ENCODE measurements at places on chromosomes 2 and 18.

GRCh38 chr2:42060028-42060427 is 12.2 kb downstream of the PKDCC start:
- no peak for DNase-seq

DNA sequence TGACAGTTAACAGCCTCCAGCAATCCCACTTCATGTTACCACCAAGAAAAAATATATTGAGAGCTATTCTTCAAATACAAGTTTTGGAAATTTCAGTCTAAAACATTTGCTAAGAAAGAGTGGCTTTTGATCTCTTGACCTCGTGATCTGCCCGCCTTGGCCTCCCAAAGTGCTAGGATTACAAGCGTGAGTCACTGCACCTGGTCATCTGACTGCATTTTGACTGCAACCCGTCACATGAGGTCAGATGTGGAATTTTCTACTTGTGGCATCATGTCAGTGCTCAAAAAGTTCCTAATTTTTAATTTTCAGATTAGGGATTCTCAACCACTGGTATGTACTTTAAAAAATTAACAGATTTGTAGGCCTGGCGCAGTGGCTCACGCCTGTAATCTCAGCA is 9.1 kb upstream of the CLK1 start:
- no peak for DNase-seq

DNA sequence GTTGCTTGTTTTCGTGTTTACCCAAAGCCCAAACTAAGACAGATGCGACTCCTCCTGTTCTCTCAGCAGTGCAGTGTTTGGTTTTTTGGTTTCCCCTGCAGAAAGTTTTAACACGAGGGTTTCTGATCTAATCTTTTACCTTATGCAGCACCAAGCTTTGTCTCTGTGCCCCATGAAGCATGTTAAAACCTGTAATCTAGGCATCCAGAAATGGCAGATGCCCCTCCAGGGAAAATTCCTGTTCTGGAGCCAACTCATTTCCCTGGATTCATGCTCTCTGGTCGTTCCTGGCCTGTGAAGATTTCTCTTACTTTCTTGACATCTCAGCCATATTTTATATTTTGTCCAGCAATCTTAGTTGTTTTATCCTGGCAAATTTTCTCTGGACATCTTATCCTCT is 91.5 kb downstream of the LTBP1 start:
- DNase-seq, result no peak

DNA sequence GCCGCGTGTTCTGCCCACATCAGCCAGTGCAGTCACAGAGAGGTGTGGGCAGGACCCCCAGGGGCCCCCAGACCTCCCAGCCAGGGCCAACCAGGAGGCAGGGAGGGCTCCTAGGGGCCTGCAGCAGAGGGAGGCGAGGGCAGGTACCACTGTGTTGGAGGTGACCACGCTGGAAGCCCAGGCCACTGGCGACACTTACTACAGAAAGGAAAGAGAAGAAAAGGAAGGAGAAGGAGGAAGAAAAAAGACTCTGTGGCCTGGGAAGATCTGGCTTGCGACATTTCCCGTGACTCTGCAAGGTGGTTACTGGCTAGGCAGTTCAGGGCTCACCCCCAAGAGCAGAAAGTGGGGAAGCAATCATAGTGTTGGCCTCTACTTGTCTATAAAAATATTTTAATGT is 98.1 kb upstream of the BCL2L11 start:
- DNase-seq, result no peak

GRCh38 chr2:92073036-92073814 is 2798.0 kb upstream of the TEKT4 start:
- no peak for DNase-seq

- DNase-seq, result no peak
Measured at GRCh38 chr2:238568455-238569440, 142.0 kb downstream of the ASB1 start.

- no peak for DNase-seq
Measured at GRCh38 chr2:99481941-99482340, 7.9 kb downstream of the REV1 start.

- no peak for DNase-seq
Measured at GRCh38 chr18:58970943-58971790, 106.5 kb downstream of the ZNF532 start.

DNA sequence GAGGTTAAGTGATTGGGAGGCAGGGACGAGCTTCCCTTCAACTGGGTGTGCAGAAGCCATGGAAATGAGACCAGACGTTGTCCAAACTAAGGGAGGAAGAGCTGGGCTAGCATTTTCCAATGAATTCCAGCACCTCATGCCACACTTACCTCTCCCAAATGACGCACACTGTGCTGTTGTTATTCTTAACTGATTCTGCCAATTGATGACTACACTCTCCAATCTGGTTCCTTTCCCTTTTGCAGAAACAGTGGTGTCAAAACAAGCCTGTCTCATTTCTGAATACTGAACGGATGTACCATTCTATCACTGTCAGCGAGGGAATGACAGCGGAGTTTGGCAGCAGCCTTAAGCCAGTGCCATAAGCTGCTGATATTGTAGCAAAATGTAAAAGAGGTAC is 380.5 kb upstream of the HNRNPA3 start:
- no peak for DNase-seq

GRCh38 chr2:152694161-152694661 is 23.1 kb downstream of the PRPF40A start:
- no peak for DNase-seq

DNA sequence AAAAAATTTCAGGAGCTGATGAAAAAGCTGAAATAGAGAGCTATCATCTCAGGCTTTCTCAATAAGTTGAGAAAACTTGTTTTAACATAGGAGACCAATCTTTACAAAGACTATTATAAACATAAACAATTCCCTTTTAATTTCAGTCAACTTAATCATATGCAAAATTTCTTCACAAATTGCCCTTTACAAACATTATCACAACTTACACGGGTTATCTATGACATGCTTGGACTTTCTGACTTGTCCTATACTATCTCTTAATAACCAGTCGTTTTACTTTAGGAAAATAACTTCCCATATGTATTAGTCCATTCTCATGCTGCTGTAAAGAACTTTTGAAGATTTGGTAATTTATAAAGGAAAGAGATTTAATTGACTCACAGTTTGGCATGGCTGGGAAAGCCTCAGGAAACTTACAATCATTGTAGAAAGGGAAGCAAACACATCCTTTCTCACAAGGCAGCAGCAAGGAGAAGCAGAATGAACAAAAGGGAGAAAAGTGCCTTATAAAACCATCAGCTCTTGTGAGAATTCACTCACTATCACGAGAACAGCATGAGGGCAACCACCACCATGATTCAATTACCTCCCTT is 1583.7 kb upstream of the CELF4 start:
- no peak for DNase-seq

DNA sequence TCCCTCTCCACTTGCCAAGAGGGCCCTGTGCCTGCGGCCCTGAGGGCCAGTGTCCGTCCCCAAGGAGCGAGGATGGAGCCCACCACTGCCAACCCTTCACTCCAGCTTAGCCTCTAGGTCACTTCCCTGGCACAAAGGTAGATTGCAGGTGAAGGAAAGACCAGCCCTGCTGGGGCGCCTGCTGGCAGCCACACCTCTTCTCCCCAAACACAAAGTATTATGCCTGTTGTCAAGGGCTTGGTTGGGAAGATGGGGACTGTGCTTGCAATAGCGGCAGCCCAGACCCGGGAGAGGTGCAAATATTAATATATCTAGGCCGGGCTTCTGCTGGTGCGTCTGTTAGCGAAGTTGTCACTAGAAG is 7.7 kb downstream of the KCNF1 start:
- no peak for DNase-seq

GRCh38 chr2:124026503-124026902 is 1.4 kb downstream of the CNTNAP5 start:
- DNase-seq, result no peak

DNA sequence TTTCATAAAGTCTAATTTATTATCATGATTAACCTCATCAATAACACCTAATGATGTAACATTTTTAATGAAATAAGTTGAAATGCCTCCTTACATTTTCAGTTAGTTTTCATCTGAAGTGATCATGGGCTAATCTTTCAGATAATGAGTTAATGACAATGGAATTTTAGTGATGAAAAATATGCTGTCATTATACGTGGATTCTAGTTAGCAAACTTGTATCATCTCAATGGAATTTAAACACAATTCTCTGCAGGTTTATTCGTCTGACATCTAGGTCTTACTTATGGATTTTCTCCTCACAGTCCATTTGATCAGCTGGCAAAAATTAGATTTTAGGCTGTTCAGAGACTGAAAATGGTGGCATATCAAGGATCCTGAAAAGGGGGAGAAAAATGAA is 885.0 kb downstream of the SLC4A3 start:
- DNase-seq, result no peak

DNA sequence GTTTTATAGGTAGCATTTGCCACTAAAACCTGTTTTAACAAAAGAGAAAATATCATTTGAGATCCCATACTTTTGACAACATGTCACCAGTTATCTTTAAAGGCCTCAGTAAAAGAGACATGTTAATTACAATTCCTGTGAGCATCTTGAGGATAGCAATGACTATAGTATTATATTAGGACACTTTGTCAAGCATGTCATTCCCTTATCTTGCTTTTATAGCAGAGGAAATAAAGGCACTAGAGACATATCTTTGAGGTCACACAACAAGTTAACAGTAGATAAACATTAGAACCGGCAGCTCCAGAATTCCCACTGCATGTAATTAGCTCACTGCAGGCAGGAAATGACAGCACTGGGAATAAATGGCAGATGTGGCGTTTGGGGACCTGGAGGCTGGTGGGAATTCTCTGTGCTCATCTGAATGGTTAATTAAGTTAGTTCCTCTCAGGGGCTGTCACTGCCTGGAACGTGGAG is 25.9 kb downstream of the LYPD6B start:
- DNase-seq, result no peak

DNA sequence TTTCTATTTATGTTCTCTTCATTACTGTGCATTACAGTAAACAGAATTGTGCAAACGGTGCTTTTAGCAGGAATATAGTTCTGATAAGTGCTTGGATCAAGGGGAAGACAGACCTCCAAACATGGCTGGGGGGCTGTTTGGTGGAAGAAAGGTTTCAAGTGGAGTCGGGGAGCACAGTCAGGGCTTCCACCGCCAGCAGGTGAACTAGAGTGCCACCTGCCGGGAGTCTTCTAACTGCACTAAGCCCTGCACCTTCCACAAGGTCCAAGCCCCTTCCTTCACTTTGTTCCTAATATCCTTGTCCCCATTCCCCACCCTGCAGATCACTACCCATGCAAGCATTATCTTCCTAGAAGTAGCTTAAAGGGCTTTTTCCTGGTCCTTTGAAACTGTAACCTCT is 11.1 kb downstream of the ONECUT2 start:
- no peak for DNase-seq

- DNase-seq, result no peak
Measured at GRCh38 chr18:32276906-32277305, 87.1 kb downstream of the MEP1B start.

DNA sequence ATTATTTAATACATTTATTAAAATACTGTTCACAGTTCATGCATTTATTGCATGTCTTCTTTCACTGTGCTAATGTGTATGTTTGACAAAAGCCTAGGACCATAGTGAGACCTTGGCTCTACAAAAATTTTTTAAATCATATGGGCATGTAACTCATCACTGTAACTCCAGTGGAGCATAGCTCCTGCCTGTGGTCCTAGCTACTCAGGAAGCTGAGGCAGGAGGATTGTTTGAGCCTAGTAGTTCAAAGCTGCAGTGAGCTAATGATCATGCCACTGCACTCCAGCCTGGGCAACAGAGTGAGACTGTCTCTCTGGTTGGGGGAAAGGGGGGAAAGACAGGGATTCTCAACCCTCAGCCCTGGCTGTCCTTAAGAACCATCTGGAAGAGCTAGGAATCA is 137.8 kb downstream of the PRKCE start:
- DNase-seq, result no peak

- DNase-seq, result no peak
Measured at GRCh38 chr2:16318474-16319195, 347.0 kb downstream of the CYRIA start.

DNA sequence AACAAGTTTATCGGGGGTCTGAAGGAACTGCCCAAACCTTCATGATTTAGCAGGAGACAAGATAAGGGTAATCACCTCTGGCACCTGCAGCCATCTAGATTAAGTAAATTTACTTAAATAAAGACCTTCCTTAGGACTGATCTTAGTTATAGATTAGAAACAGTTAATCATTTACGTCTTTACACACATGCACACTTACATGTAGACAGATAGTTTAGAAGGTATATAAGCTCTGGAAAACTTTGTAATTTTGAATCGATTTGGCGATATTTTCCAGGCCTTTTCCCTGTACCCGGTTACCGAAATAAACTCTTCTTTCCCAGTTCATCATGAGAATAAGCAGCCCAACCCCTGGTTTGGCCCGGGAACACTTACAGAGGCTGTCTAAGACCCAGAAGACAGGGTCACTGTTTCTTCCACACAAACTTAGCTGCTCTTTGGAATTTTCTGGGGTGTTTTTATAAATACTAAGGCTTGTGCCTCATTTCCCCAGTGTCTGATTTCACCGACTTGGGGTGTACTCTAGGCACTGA is 560 bp upstream of the SKA1 start:
- no peak for DNase-seq

GRCh38 chr2:241904791-241905710 is 35.5 kb downstream of the RTP5 start:
- DNase-seq, result no peak

GRCh38 chr2:216340280-216340631 is 32.0 kb downstream of the MARCHF4 start:
- peak; percentile 59 for DNase-seq

DNA sequence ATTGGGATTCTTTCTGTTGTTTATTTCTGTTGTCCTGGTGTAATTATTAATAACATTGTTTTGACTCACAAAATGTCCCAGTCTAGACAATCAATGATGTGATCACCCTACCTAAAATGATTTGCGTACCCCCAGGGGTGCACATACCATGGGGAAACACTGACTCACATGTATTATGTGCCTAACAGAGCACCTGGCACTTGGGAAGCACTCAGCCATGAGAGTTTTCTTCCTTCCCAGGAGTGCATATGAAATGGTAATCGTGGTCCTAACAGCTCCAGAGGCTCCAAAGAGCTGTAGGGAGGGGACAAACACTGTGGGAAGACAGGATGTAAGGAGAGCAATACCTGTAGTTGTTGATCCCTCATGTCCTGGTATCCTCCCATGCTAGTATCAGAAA is 187.8 kb upstream of the ERBB4 start:
- no peak for DNase-seq

GRCh38 chr2:29613067-29613466 is 308.3 kb downstream of the ALK start:
- DNase-seq, result no peak

DNA sequence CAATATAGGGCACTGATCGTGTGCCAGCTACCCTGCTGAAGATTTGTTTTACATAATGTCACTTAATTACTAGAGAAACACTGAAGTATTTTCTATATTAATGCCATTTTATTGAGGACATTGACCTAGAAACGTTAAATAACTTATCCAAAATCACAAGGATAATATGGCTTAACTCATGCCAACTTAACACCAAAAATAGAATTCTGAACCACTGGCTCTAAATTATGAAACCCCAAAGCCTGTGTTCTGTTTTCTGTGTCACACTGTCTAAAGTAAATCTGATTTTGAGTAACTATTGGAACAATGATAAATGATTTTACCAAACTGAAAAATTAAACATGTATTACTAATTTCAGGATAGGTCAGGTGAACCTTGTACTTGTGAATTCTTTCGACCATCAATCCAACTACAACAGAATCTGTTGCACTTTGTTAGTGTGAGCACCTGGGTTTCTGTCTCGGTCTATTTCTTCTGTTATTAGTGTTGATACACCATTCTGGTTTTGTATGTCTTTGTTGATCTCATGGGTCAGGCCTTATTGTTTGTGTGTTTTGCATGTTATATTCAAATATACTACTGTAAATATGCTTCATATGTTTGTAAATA is 48.2 kb upstream of the CCDC141 start:
- no peak for DNase-seq
